Pulmonary artery endothelial cell (primary cell): ENCODE measurements at places on chromosomes 3 and 15.

DNA sequence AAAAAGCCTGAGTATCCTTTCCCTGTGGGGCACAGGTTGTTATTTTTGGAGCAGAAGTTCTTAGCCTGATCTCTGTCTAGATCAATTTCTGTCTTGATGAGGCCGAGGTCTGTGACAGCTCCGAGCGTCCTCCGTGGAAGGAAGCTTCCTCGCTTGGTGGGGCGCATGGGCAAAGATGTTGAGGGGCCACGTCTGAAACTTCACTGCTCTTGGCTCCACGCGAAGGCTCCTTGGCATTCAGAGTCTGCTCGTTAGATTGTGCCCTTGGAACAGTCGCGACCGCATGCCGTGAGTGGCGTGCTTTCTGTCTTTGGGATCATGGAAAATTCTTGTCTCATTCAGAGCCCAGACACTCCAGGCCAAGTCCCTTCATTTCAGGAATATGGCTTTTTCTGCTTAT lies 13.7 kb downstream of the GRK7 start:
- no peak for DNase-seq

DNA sequence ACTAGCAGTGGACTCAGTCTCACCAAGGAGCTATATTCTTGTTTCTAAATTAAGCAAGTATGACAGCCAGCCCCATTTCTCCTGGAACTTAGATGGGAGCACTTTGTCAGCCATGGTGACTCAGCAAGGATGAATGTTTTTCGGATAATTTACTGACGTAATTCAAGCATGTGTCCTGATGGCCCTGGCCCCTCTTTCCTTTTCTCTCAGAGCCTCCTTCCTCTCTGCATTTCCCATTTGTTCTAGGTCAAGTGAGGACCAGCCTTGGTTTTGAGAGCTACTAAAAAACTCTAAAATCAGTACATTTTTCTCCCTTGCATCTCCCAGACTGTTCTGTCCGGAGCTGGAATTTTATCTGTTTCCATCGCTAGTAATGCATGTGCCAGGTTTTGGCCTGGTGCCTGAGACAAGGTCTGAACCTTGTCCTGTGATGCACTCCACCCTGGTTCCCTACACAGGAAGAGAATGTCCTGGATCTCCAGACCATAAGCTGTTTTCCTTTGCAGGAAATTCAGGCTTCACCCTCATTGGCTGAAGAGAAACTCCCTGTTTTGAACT lies 256.6 kb upstream of the ROPN1 start:
- no peak for DNase-seq

GRCh38 chr3:151156618-151157216 lies 46.3 kb downstream of the GPR171 start:
- DNase-seq = peak; percentile 10

GRCh38 chr3:9649791-9650521 lies 651 bp downstream of the MTMR14 start:
- no peak for DNase-seq

- DNase-seq = no peak
Measured at GRCh38 chr3:98086873-98087272, at the start of gene OR5AC2. Gene OR5AC2 (plus strand): TSS chr3:98087173. CDS start chr3:98087173, 0 bp downstream.

- no peak for DNase-seq
Measured at GRCh38 chr3:193805448-193805847, 212.4 kb downstream of the OPA1 start.

GRCh38 chr3:192259661-192260060 lies 467.7 kb downstream of the FGF12 start:
- no peak for DNase-seq

- DNase-seq = no peak
Measured at GRCh38 chr3:77467702-77468625, 428.1 kb downstream of the ROBO2 start.

GRCh38 chr3:23669541-23670255 lies 136.1 kb upstream of the UBE2E1 start:
- DNase-seq = no peak

- DNase-seq = no peak
Measured at GRCh38 chr3:176994891-176995781, 202.1 kb downstream of the TBL1XR1 start.

DNA sequence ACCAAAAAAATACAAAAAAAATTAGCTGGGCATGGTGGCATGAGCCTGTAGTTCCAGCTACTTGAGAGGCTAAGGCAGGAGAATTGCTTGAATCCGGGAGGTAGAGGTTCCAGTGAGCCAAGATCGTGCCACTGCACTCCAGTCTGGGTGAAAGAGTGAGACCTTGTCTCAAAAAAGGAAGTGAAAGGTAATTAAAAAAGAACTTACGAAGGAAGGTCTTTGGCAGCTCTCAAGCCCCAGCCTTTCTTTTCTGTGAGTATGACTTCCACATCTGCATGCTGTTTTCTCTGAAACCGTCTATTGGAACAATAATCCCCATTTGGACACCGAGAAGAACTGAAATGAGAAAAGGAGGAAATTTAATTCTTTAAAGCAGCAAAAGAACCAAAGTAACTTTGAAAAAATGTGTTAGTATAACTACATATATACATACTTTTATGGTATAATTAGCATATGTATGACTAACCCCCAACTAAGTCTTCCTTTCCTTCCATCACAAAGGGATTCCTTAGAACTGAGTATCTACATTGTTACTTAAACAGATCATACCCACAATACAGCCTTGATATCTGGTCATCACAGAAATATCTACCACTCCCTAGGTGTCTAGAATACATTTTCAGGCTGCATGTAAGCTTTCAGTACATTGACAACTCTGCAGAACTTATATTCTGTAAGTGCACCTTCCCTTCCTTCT lies 50.1 kb downstream of the SETD2 start:
- no peak for DNase-seq

DNA sequence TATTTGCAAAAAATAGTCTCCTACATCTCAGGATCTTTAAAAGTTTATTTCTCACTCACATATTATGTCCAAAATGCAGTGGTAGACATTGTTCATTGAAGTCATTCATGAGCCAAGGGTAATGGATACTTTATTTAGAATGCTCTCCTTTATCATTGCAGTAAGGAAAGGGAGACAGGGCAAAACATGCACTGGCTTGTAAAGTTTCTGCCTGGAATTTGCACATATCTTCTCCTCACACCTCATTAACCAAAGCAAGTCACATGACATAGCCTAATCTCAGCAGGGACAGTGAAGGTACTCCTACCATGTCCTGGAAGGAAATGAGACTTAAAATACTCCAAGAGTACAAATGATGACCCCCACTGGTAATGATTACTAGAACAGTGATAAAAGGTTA lies 333.7 kb upstream of the EPHA3 start:
- no peak for DNase-seq

DNA sequence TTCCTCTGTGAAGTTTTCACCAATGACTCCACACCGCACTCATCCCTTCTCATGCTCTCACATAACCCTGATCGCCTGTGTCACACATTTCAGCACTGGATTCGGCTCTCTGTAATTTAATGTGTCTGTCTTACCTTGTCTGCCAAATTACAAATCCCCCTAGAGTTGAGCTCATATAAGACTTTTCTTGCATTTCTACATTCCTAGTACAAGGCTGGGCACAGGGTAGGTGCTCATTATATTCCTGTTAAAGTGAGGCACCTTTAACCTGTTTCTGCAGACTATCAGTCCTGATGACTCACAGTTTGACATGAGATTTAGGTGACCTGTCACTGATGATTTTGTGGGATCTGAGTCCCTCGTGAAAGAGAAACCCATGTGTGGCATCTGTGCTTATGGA lies 22.6 kb downstream of the TGM5 start:
- DNase-seq = no peak

DNA sequence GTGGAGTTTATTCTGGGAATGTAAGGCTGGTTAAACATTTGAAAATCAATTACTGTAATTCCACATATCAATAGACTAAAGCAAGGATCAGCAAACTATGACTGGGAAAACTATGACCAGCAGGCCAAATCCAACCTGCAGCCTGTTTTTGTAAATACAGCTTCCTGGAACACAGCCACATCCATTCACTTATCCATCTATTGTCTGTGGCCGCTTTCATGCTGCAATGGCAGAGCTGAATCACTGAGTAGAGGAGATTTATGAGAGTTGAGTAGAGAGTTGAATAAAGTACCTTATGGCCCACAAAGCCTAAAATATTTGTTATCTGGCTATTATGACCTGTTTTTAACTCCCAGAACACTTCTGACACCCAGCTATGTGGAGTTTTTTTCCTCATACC lies 12.2 kb downstream of the MYLK start:
- no peak for DNase-seq

DNA sequence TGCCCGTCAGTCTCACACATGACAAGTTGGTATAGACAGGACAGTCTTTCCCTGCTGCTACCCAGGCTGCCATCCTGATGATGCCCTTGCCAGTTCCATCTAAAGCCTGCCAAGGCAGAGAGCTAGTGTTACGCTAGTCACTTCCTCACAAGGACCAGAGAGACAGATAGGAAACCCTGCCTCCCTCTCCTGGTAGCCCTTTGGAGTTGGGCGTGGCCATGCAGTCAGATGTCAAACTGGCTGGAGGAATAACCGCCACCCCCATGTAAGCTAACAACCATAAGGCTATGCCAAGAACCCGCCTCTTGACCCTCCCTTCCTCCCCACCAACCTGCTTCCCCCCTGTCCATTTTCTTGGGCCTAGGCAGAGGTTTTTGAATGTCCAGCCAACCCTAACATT lies 2.8 kb downstream of the TMEM115 start:
- DNase-seq = no peak
